Mesothelial cell of epicardium (in vitro differentiated cells): ENCODE measurements at places on chromosomes 11 and 22.
A peak's percentile ranks its signal among the peaks of the same experiment; 100 is the strongest.

DNA sequence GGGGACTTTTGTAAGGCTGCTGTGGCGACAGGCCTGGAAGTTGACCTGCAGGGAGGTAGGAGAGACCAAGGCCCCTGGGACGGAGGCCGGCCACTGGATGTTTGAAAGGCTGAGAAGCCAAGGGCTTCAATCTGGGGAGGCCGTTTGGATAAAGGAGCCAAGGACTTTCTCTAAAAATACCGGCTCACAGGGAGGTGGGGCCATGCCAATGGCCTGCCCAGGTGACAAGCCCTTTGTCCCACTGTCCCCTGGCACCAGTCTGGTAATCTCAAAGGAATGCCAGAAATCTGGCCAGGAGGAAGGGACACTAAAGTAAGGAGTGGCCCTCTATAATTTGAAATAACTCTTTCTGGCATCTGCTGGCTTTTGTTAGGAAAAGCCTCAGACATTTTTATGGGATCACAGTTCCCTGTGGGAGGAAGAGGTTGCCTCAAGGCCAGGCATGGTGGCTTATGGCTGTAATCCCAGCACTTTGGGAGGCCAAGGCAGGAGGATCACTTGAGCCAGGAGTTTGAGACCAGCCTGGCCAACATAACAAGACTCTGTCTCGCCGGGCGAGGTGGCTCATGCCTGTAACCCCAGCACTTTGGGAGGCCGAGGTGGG lies 1.9 kb upstream of the CHKA start:
- DNase-seq: no peak

DNA sequence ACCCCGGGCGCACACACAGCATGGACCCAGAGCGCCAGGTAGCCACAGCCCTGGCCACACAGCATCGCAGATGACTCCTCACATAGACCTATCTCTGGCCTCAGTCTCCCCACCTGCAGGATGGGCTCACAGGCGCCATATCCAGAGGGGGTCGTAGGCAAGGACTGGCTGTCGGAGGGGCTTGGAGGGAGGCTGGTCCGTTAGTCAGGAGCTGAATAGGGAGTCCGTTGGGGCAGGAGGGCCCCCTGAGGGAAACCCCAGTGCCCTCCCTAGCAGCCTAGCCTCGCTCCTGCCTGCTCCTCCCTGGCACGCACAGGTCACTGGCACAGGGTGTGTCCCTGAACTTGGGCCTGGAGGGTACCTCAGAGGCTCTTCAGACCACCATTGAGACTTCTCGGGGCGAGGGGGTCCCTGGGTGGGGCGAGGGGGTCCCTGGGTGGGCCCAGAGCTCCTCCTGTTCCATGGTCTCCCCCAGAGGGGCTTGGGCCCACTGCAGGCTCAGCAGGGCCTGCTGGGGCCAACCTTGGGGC lies 2.0 kb downstream of the PLXNB2 start:
- DNase-seq: no peak

DNA sequence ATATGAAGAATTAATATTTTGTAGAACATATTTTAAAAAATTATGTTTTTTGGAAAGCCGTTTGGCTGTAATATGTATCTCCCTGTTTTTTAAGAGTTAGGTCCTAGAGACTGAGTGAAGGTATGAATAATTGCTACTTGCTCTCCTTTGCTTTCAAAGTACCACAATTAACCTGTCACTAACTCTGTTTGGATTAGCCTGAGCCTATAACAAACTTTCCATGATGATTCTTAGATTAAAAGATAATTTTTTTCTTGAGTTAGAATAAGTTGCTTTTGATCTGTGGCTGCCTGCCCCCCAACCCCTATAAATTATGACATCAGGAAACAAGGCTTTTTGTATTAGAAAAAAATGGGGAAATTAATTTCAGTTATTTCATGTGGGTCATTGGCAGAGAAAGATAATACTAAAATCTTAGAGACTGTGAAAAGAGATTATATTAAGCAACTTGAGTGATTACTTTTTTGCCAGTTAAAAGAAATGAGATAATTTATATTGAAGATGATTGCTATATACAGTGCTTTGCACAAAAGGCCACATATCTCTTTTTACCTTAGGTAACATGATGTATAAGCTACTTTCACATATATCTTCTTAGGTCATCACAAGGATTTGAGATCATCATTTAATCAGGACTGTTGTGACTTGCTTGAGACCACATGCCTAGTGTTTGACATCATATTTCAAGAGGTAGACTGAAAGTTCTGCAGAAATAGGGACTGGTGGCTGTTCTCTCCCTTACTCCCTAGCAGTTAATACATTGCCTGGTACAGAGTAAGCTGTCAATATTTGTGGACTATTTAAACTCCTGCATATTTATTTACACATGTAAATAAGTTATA lies 9.6 kb downstream of the MTMR3 start:
- DNase-seq: no peak

- DNase-seq: no peak
Observed at GRCh38 chr11:118620529-118621070, 13.2 kb downstream of the PHLDB1 start.

GRCh38 chr11:45354976-45355705 lies 69.0 kb upstream of the SYT13 start:
- DNase-seq: peak; percentile 74

- no peak for DNase-seq
Observed at GRCh38 chr11:2718817-2719438, 19.1 kb upstream of the KCNQ1OT1 start.

GRCh38 chr11:47611348-47611794 lies 17.2 kb upstream of the C1QTNF4 start:
- DNase-seq: no peak

GRCh38 chr22:19822301-19823117 lies 32.2 kb downstream of the GNB1L start:
- DNase-seq: peak; percentile 29

- no peak for DNase-seq
Observed at GRCh38 chr11:93396316-93396715, 65.8 kb downstream of the DEUP1 start.

- DNase-seq: no peak
Observed at GRCh38 chr11:67054836-67055523, 1.7 kb upstream of the RHOD start.

DNA sequence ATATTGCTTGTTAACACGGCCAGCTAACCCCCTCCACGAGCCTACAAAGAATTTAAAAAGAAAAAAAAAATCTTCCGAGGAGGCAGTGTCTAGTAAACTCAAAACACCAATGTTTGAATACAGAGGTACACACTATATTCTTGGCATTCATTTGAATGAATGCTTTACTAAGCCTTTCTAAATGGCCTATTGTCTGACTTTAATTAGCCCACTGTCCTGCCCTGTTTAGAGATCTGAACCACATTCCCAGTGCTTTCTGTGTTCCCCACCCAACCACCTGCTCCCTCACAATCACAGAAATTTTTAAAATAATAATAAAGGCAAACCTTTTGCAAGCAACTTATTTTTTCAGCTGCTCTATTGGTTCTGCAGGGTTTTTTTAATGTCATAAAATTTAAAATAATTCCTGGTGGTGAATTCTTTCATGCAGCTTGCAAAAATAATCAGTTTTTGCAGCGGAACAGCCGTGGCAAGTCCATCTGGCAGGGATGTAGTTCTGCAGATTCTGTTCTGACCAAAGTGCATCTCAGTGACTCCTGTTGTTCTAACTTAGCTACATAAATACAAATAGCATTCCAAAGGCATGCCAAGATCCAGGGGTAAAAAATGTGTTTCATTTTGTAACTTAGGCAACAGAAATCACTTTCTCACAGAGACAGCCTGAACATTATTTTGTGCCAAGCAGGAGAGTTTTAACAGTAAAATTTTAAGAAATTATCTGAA lies 23.8 kb downstream of the POU2AF2 start:
- no peak for DNase-seq

GRCh38 chr11:67436459-67437081 lies 912 bp downstream of the PTPRCAP start:
- DNase-seq: no peak

DNA sequence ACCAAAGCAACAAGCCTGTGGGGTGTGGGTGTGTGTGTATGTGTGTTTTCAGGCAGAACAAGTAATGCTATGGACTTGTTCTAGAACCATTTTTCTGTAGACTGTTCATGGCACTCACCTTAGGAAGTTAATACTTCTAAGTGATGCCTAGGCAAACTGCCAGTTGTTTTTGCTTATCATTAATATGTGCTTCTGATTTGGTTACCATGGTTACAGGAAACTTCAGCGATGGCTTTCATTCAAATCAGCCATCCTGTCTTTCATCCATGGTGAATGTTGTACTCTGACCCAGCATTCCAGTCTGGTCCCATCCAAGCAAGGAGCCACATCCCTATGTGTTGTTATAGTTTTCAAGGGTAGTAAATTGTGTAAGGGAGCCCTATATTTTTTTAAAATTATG lies 49.8 kb upstream of the ARHGAP20 start:
- DNase-seq: no peak

GRCh38 chr22:31105282-31105929 lies 2.0 kb downstream of the SELENOM start:
- no peak for DNase-seq

DNA sequence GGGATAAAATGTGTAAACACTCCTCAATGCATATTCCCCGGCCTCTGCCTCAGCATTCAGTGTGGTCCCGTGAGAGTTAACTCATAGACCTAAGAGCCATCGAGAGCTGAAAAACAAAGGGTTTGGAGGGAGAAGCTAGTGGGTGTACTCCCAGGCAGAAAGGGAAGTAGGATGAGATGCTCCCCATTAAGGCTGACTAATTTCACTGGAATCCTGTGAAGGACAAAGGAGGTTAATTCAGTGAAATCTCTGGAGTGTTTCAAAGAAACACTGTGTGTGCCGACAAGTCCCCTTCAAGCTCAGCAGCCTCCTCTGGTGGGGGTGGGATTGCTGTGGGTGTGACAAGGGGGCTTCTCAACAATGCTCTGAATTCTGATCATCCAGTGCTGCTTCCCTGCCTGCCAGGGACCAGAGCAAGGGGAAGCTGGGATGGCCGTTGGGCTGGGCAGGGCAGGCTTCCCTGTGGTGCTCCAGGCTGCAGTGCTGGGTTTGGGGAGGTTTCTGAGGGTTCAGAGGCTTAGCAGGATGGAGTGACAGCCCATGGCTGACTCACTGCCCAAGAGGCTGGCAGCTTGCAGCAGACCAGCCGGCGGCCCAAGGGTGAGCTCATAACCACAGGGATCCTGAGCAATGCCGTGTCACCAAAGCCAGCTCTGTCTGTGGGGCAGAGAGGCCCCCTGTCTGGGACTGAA lies 61.4 kb upstream of the BMAL1 start:
- DNase-seq: no peak

DNA sequence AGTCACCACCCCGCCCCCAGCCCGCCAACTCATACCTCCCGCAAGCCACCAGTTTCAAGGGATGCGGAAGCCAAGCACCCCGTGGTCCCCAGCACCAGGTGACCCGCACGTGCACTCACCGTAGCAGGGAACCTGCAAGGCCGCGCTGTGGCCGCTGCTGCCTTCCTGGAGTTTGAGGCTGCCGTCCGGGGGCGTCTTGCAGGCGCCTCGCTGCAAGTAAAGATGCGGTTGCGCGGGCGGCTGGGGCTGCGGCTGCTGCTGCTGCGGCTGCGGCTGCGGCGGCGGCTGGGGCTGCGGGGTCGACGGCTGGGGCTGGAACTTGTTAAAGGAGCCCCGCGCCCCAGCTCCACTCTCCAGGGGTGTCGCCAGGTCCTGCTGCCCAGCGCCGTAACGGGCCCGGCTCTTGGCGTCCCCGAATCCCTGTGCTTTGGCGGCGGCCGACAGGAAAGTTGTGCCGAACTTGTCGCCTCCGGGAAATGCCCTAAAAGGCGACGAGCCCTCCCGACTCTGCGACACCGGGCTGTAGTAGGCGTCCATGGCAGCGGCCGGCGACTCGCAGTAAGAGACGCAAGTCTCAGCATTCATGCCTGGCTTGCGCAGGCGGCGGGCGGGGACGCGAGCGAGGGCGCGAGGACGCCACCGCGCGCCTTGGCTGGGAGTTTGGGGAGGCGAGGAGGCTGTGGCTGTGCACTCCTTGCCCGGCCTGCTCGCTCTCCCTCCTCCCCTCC lies at the start of gene ALX4:
Gene ALX4 (minus strand): TSS at position 662 of the 728 bp plus-strand sequence. CDS start 77 bp downstream, at position 585.
- DNase-seq: peak; percentile 62
